ENCODE measurements at places on chromosomes 11 and 22.

DNA sequence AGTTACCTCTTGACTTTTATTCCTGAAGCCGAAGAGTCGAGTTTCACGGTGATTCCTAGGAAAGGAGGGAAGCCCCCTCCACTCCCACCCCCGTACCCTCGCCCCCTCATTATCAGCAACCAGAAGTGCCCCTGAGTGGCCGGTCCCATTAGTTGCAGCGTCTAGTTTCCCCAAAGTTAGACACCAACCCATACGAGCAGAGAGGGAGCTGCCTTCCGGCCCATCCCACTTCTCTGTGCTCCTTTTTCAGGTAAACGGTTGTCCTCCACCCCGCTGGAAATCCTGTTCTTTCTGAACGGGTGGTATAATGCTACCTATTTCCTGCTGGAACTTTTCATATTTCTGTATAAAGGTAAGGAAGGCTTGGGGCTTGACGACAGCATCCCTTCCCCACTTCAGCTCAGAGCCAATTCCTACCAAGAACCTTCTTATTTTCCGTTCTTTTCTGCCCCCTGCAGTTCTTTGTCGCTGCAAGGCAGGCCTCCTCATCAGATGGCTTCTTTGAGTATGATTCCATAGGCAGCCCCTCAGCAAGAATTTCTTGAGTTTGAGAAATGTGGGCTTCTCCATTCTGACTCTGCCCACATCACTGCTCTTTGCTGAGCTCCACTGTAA lies 701 bp downstream of the TMEM216 start:
- H3K27ac ChIP-seq: peak overlapping the region; percentile 90
- no peaks in the 10 kb centered on the region for H3K27me3 ChIP-seq
- peaks cover 22% of the 10 kb centered on the region for H3K4me1 ChIP-seq
- H3K36me3 ChIP-seq: peaks cover 20% of the 10 kb centered on the region
- no peak for DNase-seq

DNA sequence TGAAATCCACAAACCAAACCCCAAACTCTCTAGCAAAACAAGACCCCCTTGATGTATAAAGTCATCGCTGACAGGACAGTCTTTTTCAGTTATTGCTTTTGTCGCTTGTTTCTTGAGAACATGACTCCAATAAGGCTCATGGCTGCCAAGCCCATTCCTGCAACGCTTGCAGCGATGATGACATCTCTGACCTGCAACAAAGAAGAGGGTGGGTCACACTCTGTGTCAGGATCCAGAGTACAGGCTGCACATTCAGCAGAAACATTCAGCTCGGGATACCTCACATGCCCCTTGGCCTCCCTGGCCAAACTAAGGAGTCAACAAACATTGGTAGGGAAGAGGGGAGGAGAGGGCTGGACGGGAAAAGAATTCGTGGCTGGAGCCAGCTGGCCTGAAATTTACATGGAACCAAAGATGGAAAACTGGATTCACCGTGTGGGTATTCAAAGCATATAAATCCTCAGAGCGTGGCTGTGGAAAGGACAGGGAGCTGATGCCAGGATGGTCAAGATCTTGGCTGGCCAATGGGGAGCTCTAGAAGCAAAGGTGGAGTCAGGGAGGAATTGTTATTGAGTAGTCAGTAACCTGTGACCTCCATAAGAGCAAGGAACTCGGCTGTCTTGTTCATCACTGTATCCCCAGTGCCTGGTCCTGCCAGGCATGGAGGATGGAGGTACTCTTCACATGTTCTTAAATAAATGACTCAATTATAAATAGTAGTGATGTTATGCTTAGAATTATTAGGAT lies 11.8 kb upstream of the PLAAT2 start:
- peak overlapping the region; percentile 96 for H3K27ac ChIP-seq
- peak overlapping the region; percentile 80 for H3K4me3 ChIP-seq
- H3K27me3 ChIP-seq: peaks cover 4% of the 10 kb centered on the region
- H3K36me3 ChIP-seq: peaks cover 28% of the 10 kb centered on the region
- peaks cover 21% of the 10 kb centered on the region for H3K4me1 ChIP-seq

GRCh38 chr11:47132490-47132889 lies 44.2 kb downstream of the ARFGAP2 start:
- DNase-seq: no peak
- H3K36me3 ChIP-seq: no peaks in the 10 kb centered on the region

DNA sequence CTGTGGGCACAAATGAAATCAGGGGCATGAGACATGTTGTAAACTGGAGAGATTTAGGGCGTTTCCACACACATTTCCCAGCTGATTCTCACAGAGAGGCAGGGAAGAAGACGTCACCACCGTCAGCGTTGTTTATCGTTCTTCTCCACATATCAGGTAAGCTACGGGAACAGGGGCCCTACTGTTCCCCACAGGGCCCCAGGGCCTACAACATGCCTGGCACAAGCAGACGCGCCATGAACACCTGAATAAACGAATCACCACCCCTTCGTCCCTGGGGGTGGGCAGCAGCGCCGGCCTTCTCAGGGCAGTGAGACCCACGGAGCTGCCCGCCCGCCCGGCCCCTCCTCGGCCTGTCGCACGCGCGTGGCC lies 342 bp downstream of the EFCAB6 start:
- no peaks in the 10 kb centered on the region for H3K27me3 ChIP-seq
- H3K4me3 ChIP-seq: peak overlapping the region; percentile 90
- peaks cover 18% of the 10 kb centered on the region for H3K4me1 ChIP-seq
- no peak for DNase-seq
- peaks cover 9% of the 10 kb centered on the region for H3K36me3 ChIP-seq

DNA sequence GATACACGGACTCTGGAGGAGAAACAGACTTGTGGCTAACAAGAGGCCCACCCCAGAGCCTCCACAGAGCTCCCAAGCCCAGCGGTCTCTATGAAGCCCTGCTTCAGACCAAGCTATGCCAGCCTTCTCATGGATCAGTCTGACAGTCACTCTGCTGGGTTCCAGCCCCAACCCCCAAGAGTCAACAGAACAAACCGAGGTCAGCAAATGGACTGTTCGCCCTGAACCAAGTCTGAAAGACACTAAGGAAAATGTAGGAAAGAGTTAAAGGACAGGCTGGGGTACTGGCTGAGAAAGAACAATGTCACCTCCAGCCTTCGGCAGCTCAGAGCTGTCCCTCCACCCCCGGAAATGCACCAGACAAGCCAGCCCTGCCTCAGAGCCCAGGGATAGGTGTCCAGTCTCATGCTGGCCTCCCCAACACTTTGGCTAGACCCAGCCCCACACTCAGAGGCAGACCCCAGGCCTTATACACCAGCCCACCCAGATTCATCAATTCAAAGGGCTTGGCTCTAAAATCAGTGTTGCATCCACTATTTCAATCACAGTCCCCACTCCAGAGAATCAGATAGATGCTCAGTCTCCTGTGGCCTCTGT lies 3.8 kb downstream of the ARFGAP2 start:
- DNase-seq: no peak
- peaks cover 36% of the 10 kb centered on the region for H3K4me1 ChIP-seq
- H3K4me3 ChIP-seq: no peak overlapping the region

DNA sequence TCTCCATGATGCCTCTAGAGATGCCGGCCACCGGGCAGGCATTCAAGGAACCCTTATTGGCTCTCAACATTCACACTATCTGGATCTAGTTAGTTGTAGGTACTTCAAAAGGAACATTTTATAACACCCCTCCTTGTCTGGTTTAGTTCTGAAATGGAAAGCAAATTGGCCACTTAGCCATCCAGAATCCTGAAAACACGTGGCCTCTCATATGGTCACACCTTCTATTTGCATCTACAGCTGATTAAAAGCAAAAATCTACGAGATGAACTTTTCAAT lies 29.2 kb downstream of the ABTB2 start:
- H3K36me3 ChIP-seq: peaks cover 2% of the 10 kb centered on the region
- no peak overlapping the region for H3K4me3 ChIP-seq
- no peaks in the 10 kb centered on the region for H3K4me1 ChIP-seq
- peaks cover 25% of the 10 kb centered on the region for H3K27me3 ChIP-seq
- H3K27ac ChIP-seq: no peak overlapping the region

- no peak overlapping the region for H3K27ac ChIP-seq
- DNase-seq: no peak
- H3K4me3 ChIP-seq: no peak overlapping the region
- H3K36me3 ChIP-seq: peaks cover 5% of the 10 kb centered on the region
- no peaks in the 10 kb centered on the region for H3K4me1 ChIP-seq
These were observed 195.9 kb downstream of the SPON1 start for GRCh38 chr11:14158393-14158792.

DNA sequence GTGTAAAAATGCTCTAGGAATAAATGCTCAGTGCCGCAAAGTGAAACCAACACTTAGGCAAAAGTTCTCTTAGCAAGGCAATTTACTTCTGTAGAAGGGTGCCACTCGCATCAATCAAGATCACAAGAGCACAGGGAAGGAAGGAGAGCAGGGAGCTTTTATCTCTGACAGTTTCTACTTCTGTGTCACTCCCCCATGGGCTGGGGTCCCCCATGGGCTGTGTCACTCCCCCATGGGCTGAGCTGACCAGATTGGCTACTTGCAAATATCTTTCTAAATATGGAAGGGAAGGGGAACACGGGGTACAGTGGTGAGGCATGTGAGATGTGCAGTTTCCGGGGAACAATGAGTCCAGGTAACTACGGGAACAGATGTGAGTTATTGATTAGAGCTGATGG lies 397 bp downstream of the OR52N2 start:
- peaks cover 18% of the 10 kb centered on the region for H3K27me3 ChIP-seq
- H3K4me3 ChIP-seq: peak overlapping the region; percentile 88
- H3K36me3 ChIP-seq: no peaks in the 10 kb centered on the region
- H3K27ac ChIP-seq: peak overlapping the region; percentile 22
- H3K4me1 ChIP-seq: peaks cover 13% of the 10 kb centered on the region

DNA sequence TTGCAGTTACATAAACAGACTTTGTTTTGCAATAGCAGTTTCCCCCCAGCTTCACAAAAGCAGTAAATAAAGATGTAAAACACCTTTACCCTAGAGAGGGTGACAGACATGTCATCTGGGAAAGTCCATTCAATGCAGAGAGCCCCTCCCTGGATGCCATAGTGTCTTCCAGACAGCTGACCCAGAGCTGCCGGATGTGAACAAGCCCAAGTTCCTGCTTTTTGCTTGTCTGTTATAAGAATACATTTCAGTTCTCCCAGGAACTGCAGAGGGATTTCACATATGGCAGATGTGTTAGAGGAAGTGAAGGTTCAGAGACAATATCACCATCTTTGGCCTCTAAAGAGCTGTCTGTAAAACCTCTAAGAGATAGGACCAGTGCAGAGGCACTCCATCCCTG lies 48.9 kb downstream of the RELT start:
- H3K36me3 ChIP-seq: peaks cover 7% of the 10 kb centered on the region
- DNase-seq: no peak
- H3K27ac ChIP-seq: no peak overlapping the region
- H3K4me1 ChIP-seq: peaks cover 10% of the 10 kb centered on the region
- no peaks in the 10 kb centered on the region for H3K27me3 ChIP-seq
- no peak overlapping the region for H3K4me3 ChIP-seq

- no peak for DNase-seq
- H3K36me3 ChIP-seq: no peaks in the 10 kb centered on the region
- H3K4me3 ChIP-seq: no peak overlapping the region
- H3K4me1 ChIP-seq: no peaks in the 10 kb centered on the region
- peaks cover 2% of the 10 kb centered on the region for H3K27me3 ChIP-seq
- no peak overlapping the region for H3K27ac ChIP-seq
These were observed 20.9 kb downstream of the TRPM5 start for GRCh38 chr11:2423157-2424025.

- no peak for DNase-seq
- no peaks in the 10 kb centered on the region for H3K4me1 ChIP-seq
- no peaks in the 10 kb centered on the region for H3K27me3 ChIP-seq
- H3K27ac ChIP-seq: no peak overlapping the region
These were observed 20.2 kb upstream of the OR5AK2 start for GRCh38 chr11:56968524-56968923.

DNA sequence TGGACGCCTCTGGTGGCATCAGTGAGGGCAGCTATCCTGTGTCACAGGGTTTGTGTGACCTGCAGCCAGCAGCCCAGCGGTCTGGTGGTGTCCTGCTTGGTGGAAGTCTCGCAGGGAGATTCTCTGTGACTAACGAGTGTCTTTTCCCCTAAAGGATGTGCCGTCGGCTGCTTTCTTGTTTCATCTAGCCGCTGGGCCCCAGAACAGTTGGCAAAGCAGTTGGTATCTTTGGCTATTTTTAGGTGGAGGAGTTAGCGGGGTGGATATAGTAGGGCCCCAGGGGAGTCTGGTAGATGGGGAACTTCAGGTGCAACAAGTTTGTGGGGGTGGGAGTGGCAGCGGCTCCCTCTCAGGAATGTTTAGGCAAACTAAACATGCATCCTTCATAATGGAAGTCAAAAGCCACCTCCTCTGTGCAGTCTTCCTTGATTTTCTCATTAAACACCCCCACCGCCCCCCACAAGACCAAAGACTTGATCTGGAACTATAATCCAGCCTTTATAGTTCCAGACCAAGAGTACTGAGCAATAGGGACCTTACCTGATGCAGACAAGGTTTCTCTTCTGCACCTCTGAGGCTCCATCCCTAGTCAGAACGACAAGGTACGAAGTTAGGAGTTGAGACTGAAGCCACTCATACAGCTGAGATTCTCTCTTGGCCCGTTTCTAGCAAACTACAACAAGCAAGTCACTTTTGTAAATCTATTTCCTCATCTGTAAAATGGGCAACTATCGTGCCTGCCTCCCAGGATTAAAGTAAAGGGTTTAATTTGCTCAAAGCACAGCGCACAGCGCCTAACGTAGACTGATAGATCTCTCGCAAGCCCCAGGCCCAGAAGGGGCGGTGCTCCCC lies 1.1 kb upstream of the PELI3 start:
- H3K4me1 ChIP-seq: peaks cover 31% of the 10 kb centered on the region
- peak overlapping the region; percentile 86 for H3K4me3 ChIP-seq
- H3K27ac ChIP-seq: peak overlapping the region; percentile 71
- H3K36me3 ChIP-seq: peaks cover 8% of the 10 kb centered on the region

DNA sequence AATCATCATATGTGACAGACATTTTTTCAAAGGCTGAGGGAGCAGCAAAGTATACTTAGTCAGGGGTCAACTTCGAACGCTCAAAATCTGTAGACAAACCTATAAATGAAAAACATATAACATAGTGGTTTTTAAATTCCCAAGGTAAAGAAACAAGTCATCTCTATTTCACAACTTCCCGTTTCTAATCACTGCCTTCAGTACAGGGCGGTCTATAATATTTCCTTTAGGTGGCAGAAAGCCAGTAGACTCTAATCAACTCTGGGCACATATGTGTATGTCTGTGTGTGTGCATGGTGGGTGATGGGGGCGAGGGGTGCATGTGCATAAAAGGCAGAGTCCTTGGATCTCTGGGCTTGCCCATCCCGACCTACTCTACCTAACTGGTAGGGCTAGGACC lies 55.0 kb upstream of the ARFGAP3 start:
- H3K36me3 ChIP-seq: no peaks in the 10 kb centered on the region
- no peak overlapping the region for H3K4me3 ChIP-seq
- H3K27me3 ChIP-seq: no peaks in the 10 kb centered on the region
- H3K4me1 ChIP-seq: peaks cover 7% of the 10 kb centered on the region
- no peak for DNase-seq

- H3K4me1 ChIP-seq: no peaks in the 10 kb centered on the region
- H3K36me3 ChIP-seq: peaks cover 1% of the 10 kb centered on the region
- DNase-seq: no peak
These were observed 15.3 kb upstream of the TPH1 start for GRCh38 chr11:18061351-18061750.

- H3K27ac ChIP-seq: no peak overlapping the region
- H3K27me3 ChIP-seq: peaks cover 2% of the 10 kb centered on the region
- H3K4me3 ChIP-seq: no peak overlapping the region
These were observed 31.7 kb downstream of the LMO1 start for GRCh38 chr11:8231979-8232378.
